ENCODE measurements at places on chromosomes 3 and 15.
A peak's percentile ranks its signal among the peaks of the same experiment; 100 is the strongest.

DNA sequence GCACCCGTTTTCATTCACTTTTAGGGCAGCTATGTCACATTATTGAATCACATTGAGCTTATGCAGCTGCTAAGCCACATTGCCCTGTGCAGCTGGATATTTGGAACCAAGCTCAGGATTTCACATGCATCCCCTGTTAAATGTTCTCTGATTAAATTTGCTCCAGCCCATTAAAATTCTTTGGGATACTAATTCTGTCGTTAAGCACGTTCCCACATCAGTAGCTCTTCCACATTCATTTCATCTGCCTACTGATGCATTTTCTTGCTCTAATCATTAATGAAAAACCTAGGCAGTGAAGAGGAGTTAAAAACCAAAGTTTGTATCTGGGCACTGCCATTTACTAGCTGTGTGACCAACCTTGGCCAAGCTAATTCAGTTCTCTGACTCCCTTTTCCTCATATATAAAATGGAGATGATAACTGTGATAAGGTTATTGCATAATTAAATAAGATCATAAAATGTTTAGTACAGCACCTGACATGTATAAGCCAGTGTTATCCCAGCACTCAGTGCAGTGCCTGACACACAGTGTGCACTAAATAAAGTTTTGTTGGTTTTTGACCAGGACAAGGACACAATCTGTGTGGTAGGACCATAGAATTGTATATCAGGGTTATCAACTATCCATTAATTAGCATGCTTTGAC is 222.2 kb upstream of the ATP11B start:
- no peak for DNase-seq

- no peak for DNase-seq
Measured at GRCh38 chr15:81071120-81071519, 63.0 kb upstream of the CFAP161 start.

- no peak for DNase-seq
Measured at GRCh38 chr15:77654975-77655374, 22.3 kb upstream of the LINGO1 start.

- no peak for DNase-seq
Measured at GRCh38 chr15:69346112-69346511, 47.4 kb downstream of the PAQR5 start.

DNA sequence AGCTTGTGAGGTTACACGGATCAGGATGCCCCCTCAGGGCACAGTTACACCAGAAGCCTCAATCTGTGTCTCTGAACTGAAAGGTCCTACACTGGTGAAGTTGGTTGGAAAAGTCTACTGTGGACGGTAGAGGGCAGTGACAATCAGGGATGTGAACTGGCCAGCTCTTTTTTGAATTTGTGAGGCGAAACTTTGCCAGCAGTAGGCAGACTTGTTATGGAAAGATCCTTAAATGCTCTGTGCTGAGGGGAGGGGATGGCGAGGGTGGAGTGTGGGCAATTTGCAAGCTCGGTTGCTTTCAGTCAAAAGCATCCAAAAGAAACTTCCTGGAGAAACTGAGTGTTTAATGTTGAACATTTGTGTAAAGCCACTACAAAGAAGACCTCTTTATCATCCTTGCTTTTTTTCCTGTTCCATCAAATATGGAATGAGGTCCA is 127.4 kb upstream of the ABHD17C start:
- peak; percentile 33 for DNase-seq

DNA sequence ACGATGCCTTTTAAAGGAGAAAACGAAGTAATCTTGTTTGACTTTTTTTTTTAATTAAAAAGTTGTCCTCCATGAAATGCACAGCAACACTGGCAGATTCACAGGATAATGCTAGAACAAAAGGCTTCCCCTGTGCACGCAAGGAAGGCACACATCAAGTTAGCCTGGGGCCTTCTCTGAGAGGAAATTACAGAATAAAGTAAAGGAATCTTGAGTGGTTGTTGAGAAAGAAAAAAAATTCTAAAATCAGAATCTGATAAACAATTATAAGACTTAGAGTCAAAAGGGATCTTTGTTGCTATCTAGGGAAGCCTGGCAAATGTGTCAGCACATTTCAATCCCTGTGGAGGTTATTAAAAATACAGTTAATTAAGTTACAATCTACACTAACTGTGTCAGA is 946.0 kb downstream of the IGSF11 start:
- DNase-seq: no peak

- no peak for DNase-seq
Measured at GRCh38 chr3:180888992-180889560, 23.4 kb upstream of the FXR1 start.

GRCh38 chr15:71806452-71806931 is 3.9 kb upstream of the NR2E3 start:
- no peak for DNase-seq

GRCh38 chr15:48777645-48778330 is 33.1 kb downstream of the CEP152 start:
- DNase-seq: no peak

DNA sequence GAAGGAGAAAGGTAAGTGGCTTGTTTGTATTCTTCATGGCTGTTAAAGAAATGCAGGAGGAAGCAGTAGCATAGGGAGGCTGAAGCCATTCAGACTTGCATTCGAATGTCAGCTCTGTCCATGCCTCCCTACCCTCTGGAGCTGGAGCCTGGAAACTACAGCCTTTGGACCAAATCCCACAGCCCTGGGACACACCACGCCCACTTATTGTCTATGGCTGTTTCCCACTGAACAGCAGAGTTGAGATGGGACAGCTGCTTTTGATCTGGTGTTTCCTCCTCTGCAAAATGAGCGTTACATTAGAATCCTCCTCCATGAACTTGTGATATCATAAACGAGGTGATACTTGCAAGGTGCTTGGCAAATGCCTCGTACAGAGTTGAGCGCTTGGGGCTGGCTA is 3.6 kb downstream of the FAM107A start:
- peak; percentile 57 for DNase-seq

DNA sequence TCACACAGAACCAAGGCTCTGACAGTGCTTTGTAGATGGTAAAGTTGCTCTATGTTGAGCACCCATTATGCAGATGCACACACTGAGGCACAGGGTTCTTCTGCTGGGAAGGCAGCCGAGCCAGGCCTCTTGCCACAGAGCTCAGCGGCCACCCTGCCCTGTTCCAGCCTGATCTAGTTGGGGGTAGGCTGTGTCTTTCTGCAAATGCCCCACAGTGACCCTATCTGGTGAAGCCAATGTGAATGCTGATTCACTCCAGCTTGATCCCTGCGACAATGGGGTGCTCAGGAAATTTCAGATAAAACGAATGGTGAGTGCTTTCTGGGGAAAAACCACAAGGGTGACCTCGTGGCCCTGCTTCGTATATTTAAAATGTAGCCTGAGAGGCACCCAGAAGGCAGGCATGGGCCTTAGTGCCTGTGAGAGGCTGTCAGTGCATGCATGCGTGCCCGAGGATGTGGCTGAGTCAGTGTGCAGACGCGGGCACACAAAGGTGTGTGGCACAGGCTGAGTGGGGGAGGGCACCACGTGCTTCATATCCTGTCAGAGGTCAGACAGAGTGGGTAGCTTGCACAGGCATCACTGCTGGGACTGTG is 85.7 kb downstream of the ATP2B2 start:
- no peak for DNase-seq

- no peak for DNase-seq
Measured at GRCh38 chr3:16024548-16024947, 149.9 kb upstream of the GALNT15 start.

- no peak for DNase-seq
Measured at GRCh38 chr3:110903771-110904519, 167.7 kb upstream of the NECTIN3 start.

DNA sequence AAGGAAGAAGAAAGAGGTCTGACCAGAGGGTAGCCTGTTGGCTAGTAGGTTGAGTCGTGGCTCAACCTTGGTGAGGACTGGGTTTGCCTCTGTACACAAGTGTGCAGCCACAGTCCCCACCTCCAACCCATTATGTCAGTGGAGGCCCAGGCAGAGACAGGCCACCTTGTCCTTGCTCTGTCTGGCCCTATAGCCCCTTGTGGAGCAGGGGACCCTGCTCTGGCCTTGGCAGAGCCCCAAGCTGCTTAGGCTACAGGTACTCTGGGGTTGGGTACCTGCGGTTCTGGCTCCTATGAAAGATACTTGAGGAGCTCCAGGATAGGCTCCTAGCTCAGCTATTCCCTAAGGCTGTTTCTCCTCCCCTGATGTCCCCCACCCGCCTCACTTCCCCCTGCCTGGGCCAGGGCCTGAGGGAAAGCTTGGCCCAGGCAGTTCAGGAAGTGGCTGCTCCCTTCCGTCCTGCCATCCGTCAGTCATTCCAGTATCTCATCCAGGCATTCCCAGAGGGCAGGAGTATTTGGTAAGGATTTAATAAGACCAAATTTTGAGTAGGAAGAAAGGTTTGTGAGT is 44.0 kb downstream of the FGD5 start:
- DNase-seq: no peak

GRCh38 chr3:188673646-188674186 is 498.1 kb upstream of the TPRG1 start:
- DNase-seq: no peak

DNA sequence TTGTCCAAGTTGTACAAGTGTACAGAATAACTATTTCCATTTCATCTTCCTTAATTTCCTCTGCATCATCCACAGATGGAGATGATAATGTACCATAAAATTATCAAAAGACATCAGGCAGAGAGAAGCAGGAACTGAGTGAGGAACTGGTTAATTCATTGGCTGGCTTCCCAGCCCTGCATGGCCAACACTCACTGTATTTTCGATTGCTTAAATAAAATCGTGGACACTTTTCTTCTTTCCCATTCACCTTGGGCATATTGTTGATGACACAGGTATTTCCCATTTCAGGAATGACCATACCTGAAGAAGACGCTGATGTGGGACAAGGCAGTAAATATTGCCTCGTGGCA is 144.2 kb upstream of the ABHD17C start:
- no peak for DNase-seq

- no peak for DNase-seq
Measured at GRCh38 chr15:42584031-42584765, 8.8 kb downstream of the STARD9 start.

- peak; percentile 48 for DNase-seq
Measured at GRCh38 chr3:24494618-24495325, at the start of gene THRB. Gene THRB, minus strand, starts transcription at chr3:24494850.

GRCh38 chr15:73237910-73238309 is 130.8 kb downstream of the HCN4 start:
- no peak for DNase-seq

Measured in posterior cingulate gyrus (tissue), 11 donors.